ENCODE measurements at places on chromosomes 5 and 9.

DNA sequence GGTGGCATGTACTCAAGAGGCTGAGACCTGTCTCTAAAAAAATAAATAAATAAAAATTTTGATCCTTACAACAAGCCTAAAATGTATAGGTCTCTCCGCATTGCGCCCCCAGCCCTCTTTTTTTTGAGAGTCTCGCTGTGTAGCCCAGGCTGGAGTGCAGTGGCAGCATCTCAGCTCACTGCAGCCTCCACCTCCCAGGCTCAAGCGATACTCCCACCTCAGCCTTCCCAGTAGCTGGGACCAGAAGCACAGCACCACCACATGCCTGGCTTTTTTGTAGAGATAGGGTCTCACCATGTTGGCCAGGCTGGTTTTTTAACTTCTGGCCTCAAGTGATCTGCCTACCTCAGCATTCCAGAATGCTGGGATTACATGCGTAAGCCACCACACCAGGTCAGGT is 2.2 kb upstream of the GARIN3 start:
- no peak for DNase-seq

GRCh38 chr5:110268283-110268682 is 458.2 kb downstream of the TMEM232 start:
- no peak for DNase-seq

DNA sequence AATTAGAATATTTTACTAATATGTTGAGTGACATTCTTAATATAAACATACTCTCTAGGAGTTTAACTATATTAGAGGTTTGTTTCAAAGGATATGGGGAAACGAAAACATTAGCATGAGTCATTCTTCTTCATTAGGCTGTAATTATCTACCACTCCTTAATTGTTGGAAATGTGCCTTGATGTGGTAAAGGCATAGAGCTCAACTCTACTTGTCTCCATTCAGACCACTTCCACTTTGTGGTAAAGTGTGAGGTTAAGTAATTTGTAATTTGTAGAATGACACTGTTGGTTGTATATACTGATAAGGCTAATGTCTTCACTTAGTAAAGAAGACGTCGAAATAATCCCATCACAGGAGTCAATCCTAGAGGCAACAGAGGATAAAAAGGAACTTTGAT is 58.1 kb downstream of the HAPLN1 start:
- no peak for DNase-seq

GRCh38 chr5:137833463-137833862 is 34.2 kb upstream of the MYOT start:
- peak; percentile 82 for DNase-seq

GRCh38 chr5:124252747-124253146 is 493.7 kb downstream of the ZNF608 start:
- no peak for DNase-seq

GRCh38 chr5:126615286-126615685 is 14.5 kb downstream of the PHAX start:
- DNase-seq, result no peak

GRCh38 chr5:73670731-73671130 is 44.7 kb downstream of the ARHGEF28 start:
- DNase-seq, result no peak

DNA sequence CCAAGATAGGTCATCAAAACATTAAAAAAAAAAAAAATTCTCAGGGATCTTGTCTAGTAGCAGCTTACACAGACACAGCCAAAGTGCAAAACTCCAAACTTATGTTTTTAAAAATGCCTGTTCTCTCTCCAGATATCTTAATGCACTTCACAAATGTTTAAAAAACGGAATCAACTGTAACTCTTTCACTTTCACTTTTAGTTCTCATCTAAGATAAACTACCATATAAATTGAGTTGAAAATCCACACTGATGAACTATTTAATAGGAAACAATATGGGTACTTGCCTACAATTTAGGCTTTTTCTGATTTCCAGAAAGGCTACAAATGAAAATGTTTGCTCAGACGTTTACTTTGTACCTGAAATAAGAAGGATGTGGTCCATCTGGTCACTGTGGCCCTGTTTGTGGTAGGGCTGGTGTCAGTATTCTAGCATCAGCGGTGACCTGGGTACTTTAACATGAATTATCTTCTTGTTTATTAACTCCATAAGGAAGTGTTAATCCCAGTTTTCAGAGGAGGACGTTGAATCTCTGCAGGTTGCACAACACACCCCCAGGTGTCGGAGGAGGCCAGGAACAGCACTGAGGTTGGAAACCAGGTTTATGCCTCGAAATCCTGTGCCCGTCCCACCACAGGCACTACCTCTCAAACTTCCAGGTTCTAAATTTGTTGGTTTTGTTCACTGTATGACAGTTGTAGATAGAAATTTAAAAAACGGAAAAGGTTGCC is 13.3 kb upstream of the LPCAT1 start:
- no peak for DNase-seq

DNA sequence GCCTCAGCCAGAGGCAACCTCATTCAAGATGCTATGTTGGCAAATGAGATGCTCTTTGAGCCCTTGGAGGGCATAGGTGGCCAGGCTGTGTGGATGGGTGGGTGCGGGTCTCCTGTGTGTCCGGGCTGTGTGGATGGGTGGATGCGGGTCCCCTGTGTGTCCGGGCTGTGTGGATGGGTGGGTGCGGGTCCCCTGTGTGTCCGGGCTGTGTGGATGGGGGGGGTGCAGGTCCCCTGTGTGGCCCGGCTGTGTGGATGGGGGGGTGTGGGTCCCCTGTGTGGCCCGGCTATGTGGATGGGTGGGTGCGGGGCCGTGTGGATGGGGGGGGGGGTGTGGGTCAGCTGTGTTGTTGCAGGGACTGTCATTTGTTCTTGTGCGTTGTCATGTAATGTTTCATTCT is 136.6 kb upstream of the COL5A1 start:
- no peak for DNase-seq

DNA sequence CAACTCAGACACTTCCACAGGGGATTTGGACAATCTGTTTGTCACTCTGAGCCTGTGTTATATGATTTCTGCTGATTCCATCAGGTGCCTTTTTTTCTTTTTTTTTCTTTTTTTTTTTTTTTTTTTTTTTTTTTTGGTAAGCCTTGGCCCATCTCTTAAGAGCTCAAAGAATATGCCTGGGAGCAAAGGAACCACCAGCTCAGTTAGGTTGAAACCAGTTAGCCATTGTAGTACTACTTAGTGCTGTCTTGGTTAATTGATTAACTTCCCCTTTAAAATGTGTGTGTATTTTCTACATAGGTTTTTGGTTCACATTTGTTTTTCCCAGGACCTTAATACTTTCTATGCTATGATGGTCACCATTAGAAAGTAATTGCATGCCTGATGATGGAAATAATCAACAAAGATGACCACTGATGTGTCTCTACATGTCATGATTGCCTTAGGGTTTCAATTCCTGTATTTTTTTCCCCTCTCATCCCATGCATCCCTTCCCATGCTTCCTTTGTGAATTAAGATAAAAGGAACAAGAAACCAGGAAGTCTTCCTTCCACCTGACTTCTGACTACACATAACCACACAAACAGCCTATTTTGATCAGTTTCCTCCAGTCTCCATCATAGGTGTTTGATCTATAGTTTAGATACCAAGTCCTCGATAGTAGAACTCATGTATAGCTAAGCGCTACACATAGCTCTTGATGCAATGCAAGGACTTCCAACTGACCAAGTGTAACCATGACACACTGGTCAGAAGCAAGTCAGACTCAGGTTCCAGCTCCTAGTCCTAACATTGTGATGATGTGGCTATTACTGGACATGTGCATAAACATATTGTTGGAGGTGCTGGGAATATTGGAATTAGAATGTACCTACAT is 306.1 kb downstream of the EFNA5 start:
- peak; percentile 13 for DNase-seq

GRCh38 chr9:79264041-79264440 is 307.7 kb upstream of the TLE4 start:
- no peak for DNase-seq

DNA sequence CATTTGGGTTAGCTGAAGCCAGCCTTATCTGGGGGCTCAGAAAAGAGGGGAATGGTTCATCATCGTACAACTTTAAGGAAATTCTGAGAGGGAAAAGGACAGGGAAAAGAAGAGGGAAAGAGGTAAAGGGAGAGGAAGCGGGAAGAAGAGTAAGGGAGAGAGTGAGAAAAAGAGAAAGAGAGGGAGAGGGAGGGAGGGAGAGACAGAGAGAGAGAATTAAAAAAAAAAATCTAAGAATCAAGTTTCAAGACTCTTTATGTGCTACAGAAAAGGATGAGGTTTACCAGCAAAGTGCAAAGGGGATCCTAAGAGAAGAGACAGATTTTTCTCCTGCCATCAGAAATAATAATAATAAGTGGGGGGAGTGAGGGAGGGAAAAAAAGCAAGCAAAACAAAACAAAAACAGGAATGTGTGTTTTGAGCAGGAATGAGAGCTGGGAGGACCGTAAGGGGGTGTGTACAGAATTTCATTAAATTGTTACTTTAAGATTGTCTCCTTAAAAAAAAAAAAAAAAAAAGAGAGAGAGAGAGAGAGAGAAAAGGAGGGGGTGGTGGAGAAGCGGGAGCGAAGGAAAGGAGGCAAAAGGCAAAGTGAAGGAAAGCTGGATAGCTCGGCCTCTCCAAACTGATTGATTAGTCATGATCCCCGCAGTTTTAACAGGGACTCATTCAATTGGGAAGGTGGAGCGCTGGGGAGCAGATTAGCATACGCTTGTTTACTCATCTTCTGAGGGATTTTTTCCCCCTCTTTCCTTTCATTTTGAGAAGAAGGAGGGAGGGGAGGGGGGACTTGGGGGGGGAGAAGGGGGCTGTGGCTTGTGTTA is 438 bp upstream of the PAPPA start:
- peak; percentile 88 for DNase-seq

- DNase-seq, result no peak
Measured at GRCh38 chr5:7930011-7930410, 61.1 kb downstream of the MTRR start.

- DNase-seq, result no peak
Measured at GRCh38 chr5:143898381-143898780, 86.4 kb downstream of the HMHB1 start.

All from ELR (cell line).